ENCODE measurements at places on chromosomes 6 and 20.

- DNase-seq = no peak
Measured at GRCh38 chr6:15401120-15401519, 155.3 kb downstream of the JARID2 start.

GRCh38 chr6:107794771-107795170 lies 29.3 kb downstream of the SCML4 start:
- no peak for DNase-seq

GRCh38 chr6:51163843-51164529 lies 345.3 kb downstream of the TFAP2B start:
- DNase-seq = no peak

DNA sequence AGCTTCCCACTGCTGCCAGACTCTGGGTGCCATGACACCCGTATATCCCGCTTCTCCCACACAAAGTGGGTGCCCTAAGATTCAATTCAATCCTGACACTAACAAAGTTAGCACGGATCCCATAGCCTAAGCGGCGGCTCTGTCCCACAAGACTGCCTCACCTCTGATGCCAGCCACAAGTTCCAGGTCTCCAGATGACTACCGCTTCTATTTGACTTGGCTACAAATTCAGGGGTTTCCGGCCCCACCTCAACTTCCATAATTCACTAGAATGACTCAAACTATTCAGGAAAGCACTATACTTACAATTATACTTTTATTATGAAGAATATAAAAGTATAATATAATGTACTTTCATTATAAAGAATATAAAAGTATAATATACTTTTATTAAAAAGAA lies 24.8 kb upstream of the SLC22A23 start:
- DNase-seq = no peak

GRCh38 chr20:36085686-36086267 lies 68.8 kb upstream of the EPB41L1 start:
- DNase-seq = no peak

DNA sequence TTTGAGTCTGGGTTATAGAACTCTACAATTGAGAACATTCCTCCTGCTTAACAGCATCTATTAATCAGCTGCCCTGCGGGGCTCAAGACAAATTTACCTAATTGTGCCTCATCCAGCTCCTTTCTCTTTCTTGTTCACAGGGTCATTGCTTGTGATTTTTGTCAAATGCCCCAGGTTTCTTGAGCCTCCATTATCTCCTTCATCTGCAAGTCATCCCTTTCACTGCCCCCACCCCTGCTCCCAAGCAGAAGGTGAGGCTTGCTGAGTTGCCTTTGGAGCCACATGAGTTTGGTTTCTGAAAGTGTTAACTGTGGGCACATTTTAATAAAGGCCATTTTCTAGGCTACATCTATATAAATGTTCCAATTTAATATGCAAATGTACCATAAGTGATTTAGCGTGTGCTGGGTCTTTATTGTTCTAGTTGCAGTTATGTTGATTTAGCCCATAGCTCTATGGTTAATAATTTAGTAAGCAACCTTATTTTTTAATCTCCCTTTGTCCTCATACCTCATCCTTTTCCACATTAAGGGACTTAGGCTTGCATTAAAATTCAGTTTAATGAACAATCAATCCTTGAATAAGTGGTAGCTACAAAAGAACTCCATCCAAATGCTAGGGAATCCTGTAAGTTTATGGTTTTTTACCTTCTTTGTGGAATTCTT lies 56.1 kb downstream of the VSTM2L start:
- no peak for DNase-seq

All from skeletal muscle cell (primary cell).